Effector memory CD8-positive, alpha-beta T cell (primary cell): ENCODE measurements at places on chromosomes 12 and 14.
A peak's percentile ranks its signal among the peaks of the same experiment; 100 is the strongest.

DNA sequence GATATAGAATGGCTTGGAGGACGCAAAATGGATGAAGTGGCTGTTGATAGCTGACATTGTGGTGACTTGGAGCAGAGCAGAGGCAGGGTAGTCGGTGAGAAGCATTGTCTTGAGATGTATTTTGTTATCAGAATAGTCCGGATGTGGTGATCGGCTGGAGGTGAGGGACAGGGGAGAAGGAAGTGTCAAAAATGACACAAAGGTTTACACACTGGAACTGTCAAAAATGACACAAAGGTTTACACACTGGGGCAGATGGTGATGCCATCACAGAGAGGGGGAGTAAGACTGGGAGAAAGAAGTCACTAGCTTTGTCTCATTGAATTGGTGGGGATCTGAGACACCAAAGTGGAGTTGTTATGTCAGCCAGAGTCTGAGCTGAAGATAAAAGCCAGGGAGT, 30.1 kb downstream of the CDKL1 start:
- peak; percentile 29 for DNase-seq

DNA sequence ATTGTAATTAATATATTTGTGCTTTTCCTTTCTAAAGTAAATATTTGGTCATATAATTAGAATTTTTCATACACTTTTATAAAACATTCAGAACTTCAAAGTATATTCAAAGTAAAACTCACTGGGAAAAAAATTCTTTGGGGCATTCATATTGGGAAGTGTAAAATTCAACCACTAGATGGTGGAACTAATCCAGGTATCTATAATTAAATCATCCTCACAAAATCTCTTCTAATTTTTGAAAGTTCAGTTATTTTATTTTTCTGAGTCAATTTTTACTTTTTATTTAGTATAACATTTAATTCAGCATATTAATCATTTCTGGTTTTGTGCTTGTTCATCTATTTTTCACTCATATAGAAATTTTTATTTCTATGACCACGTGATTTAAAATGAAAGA, 81.0 kb downstream of the NTS start:
- DNase-seq: no peak

DNA sequence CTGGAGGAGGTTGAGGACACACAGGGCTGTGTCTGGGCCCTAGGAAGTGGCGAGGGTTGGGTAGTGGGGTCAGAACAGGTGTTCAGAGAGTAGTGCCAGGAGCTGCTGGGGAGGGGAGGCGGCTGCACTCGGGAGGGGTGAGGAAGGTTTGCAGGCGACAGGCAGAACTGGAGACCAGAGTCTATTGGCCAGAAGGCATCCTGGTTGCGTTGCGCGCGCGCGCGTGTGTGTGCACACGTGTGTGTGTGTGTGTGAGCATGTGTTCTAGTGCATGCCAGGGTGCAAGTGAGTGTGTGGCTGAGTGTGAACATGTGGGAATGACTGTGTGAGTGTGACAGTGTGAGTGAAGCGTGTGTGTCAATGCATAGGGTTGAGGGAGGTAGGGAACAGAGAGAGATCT, 86.4 kb downstream of the CCDC92 start:
- DNase-seq: no peak

- no peak for DNase-seq
Observed at GRCh38 chr14:21537090-21537424, 10.9 kb upstream of the SALL2 start.

- no peak for DNase-seq
Observed at GRCh38 chr14:50977863-50978528, 33.7 kb upstream of the PYGL start.

- DNase-seq: no peak
Observed at GRCh38 chr14:72924337-72924736, 1.9 kb upstream of the DCAF4 start.

DNA sequence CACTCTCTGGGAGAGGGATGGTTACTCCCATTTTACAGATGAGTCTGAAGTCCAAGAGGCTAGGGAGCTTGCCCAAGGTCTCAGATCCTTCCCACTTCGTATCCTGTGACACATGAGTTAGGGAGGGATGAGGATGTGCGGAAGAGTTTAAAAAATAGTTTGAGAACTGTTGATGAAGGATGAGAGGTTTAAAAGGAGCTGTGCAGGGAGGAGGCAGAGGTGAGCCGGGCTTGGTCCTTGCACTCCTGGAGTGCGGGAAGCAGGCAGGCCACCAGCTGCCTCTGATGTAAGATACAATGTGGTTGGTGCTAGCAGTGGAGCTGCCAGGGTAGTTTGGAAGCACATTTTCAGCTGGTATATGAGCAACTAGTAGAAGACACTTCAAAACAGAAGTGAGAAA, 46.5 kb downstream of the TSPAN9 start:
- DNase-seq: no peak

DNA sequence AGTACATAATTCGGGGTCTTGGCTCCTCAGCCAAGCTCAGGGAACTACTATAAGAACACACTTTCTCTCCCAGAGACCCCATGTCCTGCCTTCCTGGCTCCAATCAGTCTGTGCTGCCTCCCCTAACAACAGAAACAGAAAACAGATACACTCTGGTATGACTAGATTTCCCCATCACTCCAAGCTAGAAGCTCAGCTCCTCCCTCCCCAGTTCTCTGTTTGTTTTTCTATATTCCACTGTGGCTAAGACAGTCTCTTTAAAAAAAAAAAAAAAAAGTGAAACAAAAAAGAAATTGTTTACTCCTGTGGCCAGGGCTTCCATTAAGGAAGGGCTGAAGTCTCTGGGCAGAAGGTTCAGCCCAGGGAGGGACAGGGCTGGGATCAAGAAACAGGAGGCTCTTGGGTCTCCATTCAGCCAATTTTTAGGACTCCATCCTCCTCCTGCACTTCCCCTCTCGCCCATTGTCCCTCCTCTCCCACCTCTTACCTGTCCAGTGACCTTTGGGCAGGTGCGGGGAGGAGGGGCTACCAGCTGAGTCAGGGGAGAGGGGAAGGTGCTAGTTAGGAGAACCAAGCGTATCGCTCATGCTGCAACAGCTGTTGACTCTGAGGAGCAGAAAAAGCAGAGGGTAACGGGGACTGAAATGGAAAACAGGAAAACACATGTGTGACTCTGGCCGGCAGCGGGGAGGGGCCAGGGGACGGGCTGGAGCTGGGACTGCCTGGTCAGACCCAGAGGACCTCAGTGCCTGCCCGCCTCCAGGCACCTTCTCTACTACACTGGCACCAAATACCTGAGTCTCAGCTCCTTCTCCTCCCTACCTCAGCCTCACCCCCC, 4.1 kb upstream of the SLC7A7 start:
- DNase-seq: no peak

DNA sequence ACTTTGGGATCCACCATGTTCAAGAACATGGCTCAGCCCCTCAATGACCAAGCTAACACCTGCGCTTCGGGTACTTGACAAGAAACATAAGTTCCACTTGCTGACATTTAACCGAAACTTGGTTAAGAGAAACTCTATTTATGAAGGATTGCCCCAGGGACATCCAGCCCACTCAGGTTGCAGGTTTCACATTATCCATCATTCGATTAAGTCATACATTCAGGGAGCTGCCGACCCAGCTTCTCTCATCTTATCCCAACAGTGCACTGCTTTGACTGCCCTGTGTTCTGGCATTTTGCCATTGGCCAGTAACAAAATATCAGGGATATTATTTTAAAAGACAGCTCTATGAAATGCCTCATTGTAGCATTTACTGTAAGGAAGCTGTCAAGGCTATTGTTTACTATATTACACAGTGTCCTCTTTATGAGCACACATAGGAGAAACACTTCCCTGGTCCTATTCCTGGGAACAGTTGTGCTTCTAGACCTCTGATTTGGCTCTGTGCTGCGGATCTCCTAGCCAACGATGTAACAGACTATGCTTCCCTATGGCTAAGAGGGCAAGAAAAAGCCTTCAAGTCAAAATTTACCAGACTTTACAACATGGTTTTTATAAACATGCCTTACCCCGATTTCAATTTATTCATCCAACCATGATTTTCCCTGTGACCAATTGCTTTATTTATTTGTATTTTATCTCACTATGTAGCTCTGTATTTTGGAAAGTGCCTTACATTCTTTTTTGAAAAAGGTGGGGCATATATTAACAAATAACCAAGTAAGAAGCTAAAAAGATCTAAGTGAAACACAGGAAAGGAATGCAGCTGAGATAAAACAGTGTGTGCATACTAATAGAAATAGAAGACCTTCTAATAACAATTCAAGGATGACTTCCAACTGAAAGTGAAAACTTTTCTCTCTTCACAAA, 109.3 kb downstream of the ITPR2 start:
- no peak for DNase-seq

- DNase-seq: no peak
Observed at GRCh38 chr14:102590667-102591099, 1.8 kb upstream of the RCOR1 start.

GRCh38 chr14:64899958-64900357, 14.3 kb upstream of the CHURC1 start:
- no peak for DNase-seq

DNA sequence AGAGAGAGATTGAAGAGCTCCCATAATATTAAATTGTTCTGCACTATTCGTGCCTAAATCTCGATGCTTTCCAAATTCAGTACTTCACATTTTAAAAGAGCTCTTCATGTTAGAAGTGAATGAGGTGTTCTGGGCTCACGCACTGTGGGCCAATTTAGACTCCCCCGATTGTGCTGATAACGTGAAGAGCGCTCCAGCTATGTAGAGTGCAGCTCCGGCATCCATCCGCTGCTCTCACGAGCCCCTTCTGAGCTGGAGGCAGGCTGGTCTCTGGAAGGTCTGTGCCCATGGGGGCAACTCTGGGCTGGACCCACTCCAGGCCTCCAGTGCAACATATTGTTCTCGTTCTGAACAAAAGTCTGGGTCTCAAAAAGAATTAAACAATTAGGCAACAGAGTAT, 692.6 kb downstream of the VRK1 start:
- no peak for DNase-seq

DNA sequence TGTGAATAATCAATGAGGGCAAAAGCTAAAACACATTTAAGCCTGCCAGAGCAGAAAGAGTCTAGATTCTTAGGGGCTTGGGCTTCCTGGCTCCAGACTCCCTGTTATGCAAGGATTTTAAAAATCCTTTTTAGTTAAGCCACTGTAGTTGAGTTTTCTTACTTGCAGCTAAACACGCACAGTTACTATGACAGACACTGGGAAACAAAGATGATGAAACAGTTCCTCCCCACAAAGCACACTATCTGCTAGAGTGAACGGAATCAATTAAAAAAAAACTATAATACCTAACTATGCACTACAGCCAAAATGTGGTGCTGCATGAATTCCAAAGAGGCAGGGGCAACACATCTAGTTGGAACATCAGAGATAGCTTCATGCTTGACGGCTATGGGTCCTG, 28.2 kb downstream of the RPS6KA5 start:
- no peak for DNase-seq

GRCh38 chr12:6198051-6198450, 2.1 kb upstream of the CD9 start:
- DNase-seq: no peak

GRCh38 chr12:103441437-103442181, 54.2 kb downstream of the C12orf42 start:
- peak; percentile 38 for DNase-seq

- DNase-seq: no peak
Observed at GRCh38 chr12:50331745-50332144, 48.4 kb upstream of the LIMA1 start.

DNA sequence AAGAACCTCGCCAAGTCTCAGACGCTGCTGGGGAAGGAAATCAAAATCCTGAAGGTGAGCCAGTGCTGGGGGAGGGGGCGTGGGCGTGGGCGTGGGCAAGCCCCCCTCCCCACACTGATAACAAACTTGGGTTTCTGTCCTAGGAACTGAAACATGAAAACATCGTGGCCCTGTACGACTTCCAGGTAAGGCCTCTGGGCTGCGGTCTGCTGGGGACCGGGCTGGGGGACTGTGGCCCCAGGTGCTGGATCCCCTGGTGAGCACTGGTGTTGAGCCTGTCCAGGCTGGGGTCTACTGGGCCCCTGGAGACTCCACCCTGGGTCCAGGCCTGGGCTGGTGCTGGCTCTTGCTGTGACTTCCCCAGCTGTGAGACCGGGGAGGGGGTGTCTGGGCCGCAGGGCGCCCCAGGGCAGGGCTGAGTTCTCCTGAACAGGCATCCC, 1.2 kb downstream of the ULK1 start:
- no peak for DNase-seq

GRCh38 chr14:91010153-91010533, 50.3 kb downstream of the RPS6KA5 start:
- no peak for DNase-seq

- DNase-seq: no peak
Observed at GRCh38 chr14:31487886-31488285, at the start of gene GPR33. TSS of gene GPR33 (minus strand) at chr14:31488039. CDS start at chr14:31483965, 4,074 bp downstream.

GRCh38 chr12:115455268-115455681, 771.3 kb upstream of the TBX3 start:
- no peak for DNase-seq

DNA sequence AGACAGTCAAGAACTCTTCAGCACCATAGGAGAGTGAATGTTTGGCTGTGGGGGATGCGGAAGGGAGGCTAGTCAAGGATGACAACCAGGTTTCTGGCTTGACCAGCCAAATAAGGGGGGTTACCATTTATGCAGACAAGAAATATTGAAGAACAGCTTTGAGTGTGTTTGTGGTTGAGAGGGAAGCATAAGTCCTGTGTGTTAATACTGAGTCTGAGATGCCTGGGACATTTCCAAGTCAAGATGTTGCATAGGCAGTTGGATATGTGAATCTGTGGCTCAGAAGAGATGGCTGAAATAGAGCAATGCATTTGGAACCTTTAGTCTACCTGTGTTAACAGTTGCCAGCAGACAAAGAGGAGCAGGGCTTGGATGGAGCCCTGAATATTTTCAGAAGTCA, 66.1 kb downstream of the ANO6 start:
- DNase-seq: no peak

DNA sequence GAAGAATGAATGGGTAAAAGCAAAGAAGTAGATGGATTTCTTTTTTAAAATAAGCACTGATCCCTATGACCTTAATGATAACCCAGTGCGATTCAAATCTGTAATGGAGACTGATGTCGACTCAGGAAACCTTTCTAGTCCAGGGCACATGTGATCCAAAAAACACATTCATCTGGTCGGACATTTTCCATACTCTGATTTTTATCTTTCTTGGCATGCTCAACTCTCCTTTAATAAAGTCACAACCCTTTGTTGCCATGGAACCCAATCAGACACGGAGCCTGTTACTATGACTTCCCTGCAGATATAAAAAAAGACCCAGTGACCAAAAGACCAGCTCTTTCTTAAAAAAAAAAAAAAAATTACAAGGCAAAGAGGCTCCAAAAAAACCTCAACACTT, 27.9 kb downstream of the TMCC3 start:
- DNase-seq: no peak

- no peak for DNase-seq
Observed at GRCh38 chr14:41146391-41146790, 460.3 kb upstream of the LRFN5 start.

DNA sequence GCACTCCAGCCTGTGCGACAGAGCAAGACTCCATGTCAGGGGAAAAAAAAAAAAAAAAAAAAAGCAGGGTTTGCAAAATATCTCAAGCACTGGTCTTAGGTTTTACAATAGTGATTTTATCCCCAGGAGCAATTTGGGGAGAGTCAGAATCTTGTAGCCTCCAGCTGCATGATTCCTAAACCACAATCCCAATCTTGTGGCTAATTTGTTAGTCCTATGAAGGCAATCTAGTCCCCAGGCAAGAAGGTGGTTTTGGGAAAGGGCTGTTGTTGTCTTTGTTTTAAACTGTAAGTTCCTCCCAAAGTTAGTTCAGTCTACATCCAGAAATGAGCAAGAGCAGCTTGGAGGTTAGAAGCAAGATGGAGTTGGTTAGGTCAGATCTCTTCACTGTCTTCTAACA, 135.7 kb downstream of the PLXNC1 start:
- DNase-seq: no peak
